ENCODE measurements at places on chromosomes 2 and 18.

GRCh38 chr18:39854291-39854690, 2100.7 kb upstream of the PIK3C3 start:
- no peak for DNase-seq

DNA sequence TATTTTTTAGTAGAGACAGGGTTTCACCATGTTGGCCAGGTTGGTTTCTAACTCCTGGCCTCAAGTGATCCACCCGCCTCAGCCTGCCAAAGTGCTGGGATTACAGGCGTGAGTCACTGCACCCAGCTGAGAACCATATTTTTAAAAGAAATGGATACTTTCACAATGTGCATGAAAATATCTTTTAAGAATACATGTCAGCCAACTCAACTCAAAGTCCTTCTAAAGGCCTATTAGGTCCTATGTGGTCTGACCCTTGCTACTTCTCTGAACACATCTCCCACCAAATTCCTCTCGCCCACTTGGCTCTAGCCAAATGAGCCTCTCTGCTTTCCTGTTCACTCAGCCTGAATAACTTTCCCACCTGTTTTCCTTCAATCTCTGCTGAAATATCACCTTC, 119.6 kb downstream of the MTX2 start:
- no peak for DNase-seq

DNA sequence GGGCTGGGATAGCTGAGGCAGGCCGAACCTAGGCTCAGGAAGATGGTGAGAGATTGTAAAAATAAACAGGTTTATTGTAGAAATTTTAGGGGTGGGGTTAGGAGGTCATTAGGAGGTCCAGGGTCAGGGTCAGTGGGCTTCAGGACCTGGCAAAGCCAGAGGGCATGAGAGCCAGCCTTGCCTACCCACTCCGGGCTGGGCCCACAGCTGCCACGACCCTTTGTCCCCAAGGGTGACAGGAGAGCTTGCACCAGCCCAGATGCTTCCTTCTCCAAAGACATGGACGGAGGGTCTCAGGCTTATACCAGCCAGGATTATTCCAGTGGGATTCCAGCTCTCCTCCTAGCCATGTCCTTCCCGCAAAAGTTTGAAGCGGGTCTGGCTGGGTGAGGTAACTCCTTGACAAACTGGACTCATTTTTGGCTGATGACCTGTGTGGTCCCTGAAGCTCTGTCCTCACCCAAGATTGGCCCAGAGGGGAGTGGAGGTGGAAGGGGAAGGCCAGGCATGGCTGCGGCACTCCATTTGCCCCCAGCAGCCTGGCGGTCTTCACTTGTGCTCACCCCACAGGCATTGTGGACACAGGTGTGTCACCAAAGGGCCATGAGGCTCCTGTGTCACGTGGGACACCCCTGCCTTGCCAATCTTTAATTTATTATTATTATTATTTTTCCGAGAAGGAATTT, 23.8 kb upstream of the ATOH8 start:
- no peak for DNase-seq

- no peak for DNase-seq
Observed at GRCh38 chr18:10776493-10776892, 250.7 kb downstream of the NAPG start.

GRCh38 chr2:29931818-29932217, 10.4 kb upstream of the ALK start:
- DNase-seq = no peak

- peak; percentile 20 for DNase-seq
Observed at GRCh38 chr18:5073026-5073944, 123.8 kb downstream of the AKAIN1 start.

DNA sequence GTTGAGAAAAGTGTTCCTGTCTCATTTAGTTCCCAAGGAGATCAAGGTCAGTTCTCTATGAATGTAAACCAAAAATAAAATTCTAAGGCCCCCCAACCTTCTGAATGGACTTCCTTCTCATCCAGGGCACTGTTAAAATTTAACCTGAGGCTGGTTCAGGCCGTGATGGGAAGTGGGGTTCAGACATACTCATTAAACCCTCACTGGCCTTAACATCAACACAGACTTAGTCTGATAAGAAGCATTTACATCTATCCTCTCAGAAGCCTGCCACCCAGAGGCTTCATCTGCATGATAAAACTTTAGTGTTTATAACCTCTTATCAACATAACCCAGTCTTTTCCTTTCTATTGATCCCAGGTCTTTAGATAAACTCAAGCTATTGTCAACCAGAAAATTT, 22.4 kb downstream of the ITSN2 start:
- no peak for DNase-seq

DNA sequence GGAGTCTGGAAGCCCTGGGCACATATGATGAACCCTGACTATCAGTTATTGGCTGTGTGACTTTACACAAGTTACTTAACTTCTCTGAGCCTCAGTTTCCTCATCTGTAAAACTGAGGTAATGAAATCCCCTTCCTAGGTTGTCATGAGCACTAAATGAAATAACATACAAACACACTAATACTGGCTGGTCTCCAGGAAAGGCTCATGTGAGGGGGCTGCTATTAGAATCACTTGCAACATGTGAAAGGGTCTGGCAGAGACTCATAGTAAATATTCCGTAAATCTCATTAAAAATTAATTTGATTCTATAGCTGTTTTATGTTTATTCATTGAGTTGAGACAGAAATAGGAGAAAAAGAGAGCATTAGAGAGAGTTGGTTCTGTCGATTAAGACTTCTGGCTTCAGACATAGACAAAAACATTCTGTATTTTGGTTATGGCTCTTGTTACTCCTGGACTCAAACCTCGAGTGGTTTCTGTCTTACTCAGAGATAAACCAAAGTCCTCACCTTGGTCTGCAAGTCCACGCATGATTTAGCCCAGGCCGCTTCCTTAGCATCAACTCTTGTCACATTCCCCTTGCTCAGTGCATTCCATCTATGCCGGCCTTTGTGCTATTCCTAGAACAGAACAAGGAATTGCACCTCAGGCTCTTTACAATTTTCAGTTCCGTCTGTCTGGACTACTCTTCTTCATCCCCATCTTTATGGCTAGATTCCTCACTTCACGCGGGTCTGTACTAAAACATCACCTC, 139.1 kb downstream of the NXPH2 start:
- DNase-seq = no peak

DNA sequence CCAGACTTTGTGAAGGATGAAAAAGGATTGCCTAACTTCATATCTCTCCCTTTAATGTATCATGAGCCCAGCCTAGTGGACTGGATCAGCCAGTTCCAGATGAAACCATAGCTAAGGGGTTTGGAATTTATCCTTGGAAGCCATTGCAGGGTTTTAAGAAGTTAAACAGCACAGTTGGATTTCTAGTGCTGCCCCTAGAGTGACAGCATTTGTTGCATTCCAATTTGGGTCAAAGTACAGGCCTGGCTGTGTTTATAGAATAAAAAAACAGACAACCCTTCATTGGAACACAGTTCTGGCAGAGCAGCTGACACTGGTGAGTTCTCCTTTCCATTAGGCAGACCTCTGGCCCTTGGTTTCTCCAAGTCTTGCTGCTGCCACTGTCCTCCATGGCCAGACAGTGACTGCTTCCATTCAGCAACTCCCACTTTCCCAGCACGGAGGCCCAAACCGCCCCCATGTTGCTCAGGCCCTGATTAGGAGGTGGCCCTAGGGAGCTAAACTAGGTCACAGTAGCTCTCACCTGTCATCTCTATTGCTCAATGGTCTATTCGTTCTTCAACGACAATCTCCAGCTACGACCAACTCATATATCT, 8.0 kb downstream of the GPR39 start:
- DNase-seq = no peak

- DNase-seq = no peak
Observed at GRCh38 chr2:222322236-222322635, 23.4 kb upstream of the PAX3 start.

DNA sequence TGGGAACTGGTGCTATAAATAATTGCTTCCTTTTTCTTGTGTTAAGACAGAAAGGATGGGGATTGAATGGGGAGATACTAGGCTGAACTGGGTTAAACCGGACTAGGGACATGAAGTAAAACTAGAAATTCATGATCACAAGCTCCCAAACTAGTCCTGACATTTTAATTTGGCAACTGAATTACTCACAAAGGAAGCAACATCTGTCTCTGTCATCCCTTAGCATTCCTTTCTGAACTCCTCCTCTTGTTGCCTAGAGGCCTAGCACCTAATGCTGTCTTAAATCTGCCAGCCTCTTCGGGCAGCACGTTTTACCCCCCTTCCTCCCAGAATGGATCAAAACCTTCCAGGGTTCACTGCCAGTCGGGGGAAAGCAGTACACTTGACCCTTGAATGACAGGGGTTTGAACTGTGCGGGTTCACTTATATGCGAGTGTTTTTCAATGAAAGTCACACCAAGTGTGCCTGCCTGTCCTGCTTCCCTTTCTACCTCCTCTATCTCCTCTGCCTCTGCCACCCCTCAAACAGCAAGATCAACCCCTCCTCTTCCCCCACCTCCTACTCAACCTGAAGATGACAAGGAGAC, 8.2 kb downstream of the KCTD1 start:
- no peak for DNase-seq

DNA sequence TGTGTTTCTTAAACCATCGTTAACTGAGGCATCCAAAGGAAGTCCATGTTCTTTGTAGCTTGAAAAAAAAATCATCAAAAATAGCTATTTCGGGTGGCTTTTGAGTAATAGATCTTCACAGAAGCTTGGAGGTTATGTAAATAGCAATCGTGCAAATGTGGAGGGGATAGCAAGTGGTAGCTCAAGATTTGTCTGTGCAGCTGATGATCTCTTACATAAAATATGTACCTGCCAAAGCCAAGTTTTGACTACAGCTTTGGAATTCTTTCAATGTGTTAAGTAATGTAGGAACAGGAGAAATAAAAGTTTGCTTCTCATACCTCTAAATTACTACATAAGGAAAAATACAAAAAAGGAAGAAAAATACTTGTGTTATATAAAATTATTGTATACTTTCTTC, 1432.0 kb downstream of the DPP10 start:
- DNase-seq = no peak

DNA sequence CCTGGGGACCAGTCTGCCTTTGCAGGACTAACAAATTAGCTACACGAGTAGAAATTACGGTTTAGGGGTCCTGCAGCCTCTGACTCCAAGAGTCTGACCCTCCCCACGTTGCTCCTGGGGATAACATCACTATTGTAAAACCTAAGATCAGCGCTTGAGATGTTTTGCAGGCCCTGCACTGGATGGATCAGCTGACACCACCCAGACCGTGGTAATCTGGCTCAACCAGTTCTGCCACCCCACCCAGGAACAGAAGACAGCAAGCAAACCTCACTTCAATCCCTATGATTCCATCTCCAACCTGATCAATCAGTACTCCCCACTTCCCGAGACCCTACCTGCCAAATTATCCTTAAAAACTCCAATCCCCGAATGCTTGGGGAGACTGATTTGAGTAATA, 31.7 kb downstream of the NGEF start:
- DNase-seq = no peak

GRCh38 chr2:200670313-200670712, 84.5 kb downstream of the AOX1 start:
- no peak for DNase-seq

DNA sequence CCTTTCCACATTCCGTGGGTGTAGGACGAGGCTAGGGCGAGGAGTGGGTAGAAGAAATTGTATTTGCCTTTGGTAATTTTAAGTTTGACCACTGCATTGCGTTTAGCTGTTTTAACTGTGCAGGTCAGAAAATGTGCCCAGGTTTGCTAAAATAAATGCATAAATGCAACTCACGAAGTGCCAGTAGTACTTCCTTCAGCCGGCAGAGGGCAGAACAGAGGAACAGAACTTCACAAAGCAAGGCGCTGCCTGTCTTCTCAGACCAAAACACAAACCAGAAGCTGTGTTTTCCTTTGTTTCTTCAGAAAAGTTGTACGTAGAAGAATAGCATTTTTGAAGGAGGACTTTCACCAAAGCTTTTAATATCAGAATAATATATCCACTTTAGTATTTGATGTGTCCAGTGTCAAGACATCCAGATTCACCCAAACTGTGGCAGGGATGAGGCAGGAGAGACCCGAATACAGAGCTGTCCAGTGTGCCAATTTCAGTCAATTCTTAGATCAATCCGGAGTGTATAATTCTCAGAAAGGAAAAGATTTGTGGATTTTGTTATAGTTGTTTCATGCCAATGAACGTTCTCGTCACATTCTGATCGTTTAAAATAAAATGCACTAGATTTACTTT, 348.6 kb downstream of the DLGAP1 start:
- DNase-seq = peak; percentile 71

DNA sequence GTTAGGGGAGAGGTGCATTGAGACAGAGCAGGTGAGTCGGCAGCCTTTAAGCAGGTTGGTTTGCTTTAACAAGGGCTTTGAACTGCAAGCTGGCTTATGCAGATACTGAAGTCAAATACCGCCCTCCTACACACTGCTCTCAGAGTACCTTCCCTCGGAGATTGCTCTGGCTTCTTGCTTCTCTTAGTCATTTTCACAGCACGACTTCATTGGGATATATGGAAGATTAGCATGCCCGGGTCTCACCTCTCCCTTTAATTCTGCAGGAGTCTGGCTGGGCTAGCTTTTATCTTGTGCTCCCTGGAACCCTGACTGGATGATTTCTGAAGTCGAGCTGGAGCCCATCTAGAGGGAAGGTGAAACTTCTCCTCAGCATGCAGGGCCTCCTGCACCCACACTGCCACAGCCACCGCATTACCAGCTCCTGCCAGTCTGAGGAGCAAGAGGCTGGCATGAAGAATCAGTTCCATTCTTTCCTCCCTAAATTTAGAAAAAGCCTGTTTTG, 395.5 kb upstream of the HNRNPA3 start:
- DNase-seq = peak; percentile 15

- no peak for DNase-seq
Observed at GRCh38 chr2:86543335-86543734, 19.9 kb downstream of the CHMP3 start.

- DNase-seq = no peak
Observed at GRCh38 chr18:57923611-57924010, 120.4 kb upstream of the NEDD4L start.

GRCh38 chr2:74092275-74092674, 55.4 kb downstream of the BOLA3 start:
- DNase-seq = no peak

DNA sequence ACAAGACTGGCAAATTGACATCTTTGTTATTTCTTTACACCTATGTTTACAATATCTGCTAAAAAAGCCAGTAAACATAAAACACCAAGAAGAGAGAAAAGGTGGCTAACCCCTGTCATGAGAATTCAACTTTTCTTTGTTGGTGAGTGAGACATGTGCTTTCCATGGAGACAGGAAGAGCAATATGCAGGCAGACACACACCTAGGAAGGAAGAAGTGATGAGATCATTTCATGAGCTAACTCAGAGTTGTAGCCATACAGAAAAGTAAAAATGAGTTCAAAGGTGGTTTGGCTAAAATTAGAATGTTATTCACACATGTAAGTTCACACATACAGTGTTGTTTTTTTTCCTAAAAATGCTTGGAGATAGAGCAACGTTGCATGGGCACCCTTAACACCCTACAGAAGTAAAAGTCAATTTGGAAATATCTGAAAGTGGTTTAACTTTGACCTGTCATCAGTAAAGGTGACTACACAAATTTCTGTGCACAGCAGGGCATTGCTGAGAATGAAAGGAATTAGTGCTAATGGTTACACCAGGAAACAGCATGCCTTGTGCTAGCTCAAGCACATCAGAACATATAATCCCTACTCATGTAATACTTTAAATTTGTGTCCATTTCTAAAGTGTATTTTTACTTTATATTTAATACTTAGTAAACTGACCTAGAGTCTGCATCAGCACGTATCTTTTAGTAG, 557.6 kb downstream of the CBLN2 start:
- no peak for DNase-seq

All from activated CD4-positive, alpha-beta T cell treated with anti-CD3 and anti-CD28 coated beads, Interleukin-2, Interleukin-6, amounts not matched to agents 100 ng/mL and 50 ng/mL, durations not matched to agents 16 hours and 8 hours (primary cell).